ENCODE measurements at places on chromosomes 12 and 14.

GRCh38 chr12:122961531-122962329, 4.5 kb downstream of the ABCB9 start:
- DNase-seq: peak; percentile 78

DNA sequence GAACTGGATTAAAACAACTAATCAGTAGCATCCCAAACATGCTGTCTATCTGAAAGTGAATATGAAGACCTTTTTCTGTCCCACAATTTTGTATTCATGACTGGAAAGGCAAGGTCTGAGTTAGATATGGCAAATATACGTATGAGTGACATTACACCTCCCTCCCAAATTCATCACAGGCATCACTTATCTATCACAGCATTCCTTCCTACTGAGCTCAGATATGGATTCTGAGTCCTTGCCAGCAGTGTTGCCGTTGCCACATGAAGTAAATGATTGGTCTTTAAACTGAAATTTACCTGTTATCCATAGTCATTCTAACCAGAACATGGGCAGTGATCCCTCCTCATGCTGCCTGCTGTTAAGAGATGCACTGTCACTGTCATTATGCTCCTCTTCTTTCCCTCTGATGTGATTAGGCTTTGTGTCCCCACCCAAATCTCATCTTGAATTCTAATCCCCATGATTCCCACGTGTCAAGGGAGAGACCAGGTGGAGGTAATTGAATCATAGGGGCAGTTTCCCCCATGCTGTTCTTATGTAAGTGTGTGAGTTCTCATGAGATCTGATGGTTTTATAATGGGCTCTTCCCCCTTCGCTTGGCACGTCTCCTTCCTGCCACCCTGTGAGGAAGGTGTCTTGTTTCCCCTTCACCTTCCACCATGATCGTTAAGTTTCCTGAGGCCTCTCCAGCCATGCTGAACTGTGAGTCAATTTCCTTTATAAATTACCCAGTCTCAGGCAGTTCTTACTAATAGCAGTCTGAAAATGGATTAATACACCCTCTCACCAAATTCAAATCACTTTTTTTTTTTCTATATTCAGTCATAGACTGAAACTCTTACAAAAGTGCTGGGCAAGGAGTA, 288.4 kb downstream of the NUAK1 start:
- no peak for DNase-seq

GRCh38 chr12:24505366-24506015, 443.4 kb downstream of the BCAT1 start:
- peak; percentile 3 for DNase-seq

DNA sequence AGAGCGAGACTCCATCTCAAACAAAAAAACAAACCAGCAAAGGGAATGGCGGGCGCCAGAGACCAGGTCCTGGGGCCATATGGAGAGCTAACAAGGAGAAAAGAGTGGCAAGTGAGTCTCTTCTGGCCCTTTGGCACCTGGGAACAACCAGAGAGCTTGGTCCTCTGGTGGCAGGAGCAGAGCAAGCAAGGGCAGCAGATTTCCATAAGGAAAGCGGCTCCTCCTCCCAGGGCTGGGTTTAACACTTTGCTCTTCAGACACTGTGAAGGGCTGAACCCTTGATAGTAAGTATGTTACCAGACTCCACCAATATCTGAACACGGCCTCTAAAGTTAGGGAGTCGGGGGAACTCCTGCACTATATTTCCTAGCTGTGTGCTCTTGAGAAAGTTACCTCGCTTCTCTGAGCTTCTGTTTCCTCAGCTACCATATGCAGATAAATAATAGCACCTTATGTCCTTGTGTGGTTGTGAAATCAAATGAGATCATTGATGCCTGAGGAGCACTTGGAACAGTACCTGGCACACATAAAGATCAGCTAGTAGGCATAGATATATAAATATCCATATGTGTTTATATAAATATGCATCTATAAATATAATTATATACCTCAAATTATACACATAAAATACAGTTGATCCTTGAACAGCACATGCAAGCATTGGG, 33.4 kb upstream of the PLEKHG6 start:
- DNase-seq: no peak

GRCh38 chr14:100660498-100660881, 66.2 kb upstream of the DLK1 start:
- DNase-seq: no peak

DNA sequence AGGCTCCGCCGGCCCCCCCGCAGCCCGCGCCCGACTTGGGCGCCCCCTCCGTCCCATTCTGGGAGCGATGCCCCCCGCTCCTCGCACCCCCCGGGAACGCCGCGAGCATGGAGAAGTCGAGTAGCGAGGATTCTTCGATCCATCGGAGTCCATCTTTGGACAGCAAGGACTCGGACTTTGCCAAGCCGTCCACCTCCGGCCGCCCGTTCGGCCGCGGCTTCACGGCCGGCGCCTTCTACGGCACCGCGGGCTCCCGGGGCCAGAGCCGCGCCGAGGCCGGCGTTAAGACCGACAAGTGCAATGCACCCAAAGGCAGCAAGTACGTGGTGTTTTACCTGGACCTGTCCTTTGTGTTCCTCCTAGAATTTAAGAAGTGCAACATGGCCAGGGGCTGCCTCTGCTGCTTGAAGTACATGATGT, 123.6 kb downstream of the TSPAN9 start:
- no peak for DNase-seq

DNA sequence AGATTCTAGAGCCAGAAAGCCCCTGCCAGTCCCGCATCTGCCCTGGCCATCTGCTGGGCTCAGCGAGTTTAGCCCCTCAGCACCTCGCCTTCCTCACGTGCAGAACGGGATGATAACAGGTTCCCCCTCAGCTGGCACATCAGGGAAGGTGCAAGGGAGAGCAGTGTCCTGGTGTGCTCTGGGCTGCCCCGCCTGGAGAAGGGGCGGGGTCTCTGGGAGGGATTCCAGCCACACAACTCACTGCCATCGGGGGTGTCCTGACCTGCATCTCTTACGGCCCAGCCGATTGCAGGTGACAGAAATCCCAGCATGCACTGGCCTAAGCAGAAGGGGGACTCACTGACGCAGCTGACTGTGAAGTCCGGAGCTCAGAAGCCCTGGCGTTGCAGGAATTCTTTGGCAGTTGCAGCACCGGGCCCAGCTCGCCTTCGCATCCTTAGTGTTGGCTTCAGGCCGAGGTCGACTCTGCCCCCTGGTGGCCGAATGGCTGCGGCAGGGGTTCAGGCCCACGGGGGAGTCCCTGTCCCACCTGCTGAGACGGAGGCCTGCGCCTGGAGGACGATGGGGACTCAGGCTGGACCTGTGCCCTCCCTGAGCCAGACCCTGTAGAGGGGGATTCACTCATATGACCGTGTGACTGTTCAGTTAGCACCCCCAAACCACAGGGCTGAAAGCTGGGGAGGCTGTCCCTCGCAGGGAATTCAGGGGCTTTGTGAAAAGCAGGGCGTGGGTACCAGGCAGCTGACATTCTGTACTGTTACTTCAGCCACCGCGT, 178.6 kb downstream of the ADGRD1 start:
- peak; percentile 36 for DNase-seq

- peak; percentile 15 for DNase-seq
Measured at GRCh38 chr12:52082988-52083637, 3.6 kb downstream of the SMIM41 start.

- DNase-seq: no peak
Measured at GRCh38 chr12:41367726-41368405, 179.7 kb downstream of the PDZRN4 start.

DNA sequence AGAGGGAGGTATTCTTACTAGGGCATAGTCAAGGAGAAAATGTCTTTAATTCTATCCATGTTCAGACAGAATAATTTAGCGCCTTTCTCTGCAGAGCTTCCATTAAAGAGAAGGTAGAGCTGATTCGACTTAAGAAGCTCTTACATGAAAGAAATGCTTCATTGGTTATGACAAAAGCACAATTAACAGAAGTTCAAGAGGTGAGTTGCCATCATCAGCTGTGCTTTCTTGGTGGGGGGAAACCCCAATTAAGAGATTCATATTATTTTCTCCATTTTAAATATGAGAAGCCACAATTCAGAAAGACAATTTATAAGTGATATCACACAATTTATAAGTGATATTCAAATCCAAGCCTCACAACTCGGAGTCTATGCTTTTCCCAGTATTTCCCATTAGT, 27.8 kb downstream of the RPGRIP1 start:
- no peak for DNase-seq

- no peak for DNase-seq
Measured at GRCh38 chr12:105227879-105228278, 8.1 kb downstream of the APPL2 start.

DNA sequence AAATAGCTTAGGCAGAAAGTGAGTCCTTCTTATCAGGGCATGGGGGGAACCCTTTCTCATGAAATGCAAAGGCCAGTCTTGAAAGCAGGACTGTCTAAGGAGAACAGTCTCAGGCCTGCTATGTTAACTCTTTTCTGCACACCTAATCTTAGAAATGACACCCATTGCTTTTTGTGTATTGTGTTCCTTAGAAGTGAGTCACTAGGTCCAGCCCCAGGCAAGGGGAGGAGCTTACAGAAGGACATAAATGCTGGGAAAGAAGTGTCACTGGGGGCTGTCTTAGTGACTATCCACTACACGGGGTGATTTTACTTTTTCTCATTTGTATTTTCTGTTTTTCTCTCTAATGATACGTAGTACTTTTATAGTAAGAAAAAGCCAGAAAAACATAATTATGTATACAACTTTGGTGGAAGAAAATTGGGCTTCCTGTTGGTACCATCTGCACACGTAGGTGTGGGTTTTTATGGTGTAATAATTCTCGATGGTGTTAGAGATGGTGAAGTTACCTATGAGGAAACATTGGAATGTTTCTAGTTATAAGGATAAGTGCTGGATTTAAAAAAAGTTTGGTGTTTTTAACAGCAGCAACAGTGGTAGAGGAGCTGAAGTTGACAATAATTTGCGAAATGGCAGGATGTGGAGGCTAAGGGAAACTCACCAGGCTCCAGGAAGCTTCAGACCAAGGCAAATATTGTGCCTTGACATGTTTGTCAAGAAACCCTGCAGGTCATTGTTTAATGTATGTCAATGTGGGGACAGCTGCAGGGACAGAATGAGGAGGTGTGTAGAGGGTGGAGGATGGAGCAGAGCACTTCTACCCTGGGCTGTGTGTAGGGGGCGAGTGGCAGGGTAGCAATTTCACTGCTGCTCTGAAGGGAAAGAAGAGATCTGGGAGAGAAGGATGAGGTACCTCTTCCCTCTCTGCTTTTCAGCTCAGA, 214.9 kb downstream of the KTN1 start:
- DNase-seq: no peak

DNA sequence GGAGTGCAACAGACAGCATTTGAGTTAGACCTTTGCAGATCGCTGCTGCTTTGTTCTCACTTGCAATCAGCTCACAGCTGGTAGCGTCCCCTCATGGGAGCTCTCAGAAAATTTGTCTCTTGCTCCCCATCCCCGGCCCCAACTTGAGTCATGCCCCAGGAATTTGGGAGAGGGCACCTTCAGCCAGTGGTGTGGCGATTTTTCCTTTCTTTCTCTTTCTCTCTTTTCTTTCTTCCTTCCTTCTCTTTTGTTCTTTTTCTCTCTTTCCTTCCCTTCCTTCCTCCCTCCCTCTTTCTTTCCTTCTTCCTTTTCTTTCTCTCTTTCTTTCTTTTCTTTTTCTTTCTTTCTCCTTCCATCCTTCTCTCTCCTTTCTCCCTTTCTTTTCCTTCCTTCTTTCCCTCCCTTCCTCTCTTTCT, 34.2 kb upstream of the MAP1LC3B2 start:
- no peak for DNase-seq

DNA sequence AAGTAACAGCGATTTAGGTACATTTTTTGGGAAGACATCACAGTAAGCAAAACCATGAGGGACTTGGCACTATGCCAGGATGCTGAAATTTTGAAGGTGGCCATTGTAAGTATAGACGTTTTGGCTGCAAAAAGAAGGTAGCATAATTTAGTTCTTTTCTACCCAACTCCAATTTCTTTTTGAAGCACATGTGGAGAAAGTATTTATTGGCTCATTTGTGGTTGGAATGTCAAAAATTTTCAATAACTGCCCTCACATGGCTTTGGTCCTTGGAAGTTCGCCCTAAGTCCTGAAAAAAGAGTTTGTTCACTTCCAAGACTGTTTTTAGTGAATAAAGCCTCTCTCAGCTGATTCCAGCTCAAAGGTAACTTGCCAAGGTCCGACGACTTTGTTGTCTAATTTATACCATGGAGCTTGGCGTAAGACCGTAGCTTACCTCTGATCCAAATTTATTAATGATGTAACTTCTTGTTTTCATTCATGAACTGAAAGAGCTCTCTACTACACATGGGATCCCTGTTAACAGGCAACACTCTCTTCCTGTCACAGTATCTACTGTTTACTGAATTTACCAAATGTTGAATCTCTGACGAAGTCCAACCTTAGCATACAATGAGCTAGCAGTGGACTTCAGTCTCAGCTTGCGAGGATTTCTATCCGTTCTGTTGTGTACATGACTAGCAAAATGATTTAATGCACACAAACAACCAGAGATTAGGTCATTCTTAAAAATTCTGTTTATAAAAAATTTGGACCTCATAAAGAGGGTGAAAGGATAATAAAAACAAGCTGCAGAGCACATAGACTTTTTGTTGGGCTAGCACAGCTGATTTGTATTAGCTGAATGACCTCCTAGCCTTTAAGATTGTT, 49.0 kb downstream of the MSRB3 start:
- DNase-seq: no peak

GRCh38 chr12:89156862-89157262, 195.4 kb downstream of the DUSP6 start:
- no peak for DNase-seq

DNA sequence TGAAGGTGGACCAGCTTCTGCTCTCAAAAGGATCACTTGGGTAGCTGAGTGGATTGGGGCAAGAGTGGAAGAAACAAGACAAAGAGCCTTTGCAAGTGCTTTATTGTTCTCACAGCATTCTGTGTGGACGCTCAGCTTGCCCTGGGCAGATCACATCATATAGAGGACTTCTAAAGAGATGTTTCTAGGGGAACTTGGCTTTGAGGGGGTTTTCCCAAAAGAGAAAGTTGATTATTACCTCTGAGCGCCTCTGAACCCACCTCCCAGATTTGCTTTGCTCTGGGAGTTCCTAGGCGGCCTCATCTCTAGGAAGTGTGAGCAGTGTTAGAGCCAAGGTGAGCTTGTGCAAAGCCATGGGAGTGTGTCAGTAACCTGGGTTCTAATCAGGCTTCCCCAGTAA, 81.7 kb downstream of the RIN3 start:
- no peak for DNase-seq

Measured in NCI-H1105 treated with DMSO at 0.1 percent for 48 hours (cell line).